Astrocyte of the hippocampus (primary cell): ENCODE measurements at places on chromosomes 12 and 14.

DNA sequence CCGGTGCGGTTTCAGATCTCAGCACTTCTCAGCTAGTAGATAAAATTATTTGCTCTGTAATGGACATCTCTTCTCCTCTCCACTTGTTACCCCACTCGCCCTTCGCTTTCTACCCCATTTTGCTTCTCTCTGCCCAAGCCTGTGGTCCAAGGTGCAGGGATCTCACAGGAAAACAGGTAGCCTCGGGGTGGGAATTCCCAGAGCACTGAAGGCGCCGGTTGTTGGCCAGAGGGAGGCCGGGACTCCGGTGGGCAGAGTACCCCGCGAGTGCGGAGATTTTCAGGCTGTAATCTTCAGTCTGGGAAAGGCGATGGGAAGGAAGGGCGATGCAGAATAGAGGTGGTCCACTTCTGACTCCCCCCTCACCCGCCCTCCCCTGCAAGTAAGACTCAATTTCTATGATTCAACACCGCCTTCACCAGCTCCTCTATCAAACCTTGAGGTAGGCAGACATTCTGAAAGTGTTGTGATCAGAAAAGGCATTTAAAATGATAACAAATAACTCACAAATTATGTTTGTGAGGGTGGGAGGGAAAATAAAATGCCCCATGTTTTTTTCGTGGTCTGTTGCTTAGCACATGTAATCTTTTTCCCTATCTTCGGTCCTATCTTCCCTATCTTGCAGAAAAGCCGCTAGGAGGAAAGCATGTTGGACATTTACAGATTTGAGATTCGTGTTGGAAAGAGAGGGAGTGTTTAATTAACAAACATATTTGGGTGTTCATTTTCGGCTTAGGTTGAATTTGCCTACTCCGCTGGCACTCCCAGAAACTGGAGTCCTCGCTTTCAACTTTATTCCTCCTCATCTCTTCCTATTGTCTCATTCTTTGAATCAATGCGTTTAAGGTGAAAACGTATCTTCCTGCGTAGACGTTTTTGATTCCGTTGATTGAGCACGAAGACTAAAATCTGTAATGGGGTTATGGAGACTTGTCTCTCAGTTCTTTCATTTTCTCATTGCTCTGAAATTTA is 8.5 kb downstream of the FOXG1 start:
- DNase-seq: no peak

DNA sequence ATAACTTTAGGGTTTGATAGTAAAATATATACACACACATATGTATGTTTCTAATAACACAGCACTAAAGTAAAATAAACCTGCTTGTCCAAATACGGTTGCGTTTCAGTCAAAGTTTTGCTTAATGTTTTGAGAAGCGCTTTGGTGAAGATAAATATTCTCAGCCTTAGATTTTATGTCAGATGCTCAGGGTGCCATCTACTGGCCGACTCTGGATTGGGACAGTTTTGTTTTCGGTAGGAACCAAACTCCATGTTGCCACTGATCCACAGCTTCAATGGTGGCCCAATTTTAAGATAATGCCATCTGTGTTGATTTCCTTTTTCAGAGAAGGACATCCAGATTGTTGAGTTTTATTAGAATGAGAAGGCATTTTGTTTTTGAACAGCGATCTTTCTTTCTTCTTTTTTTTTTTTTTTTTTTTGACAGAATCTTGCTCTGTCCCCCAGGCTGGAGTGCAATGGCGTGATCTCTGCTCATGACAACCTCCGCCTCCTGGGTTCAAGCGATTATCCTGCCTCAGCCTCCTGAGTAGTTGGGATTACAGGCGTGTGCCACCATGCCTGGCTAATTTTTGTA is 43.1 kb downstream of the LLPH start:
- peak; percentile 88 for DNase-seq

- DNase-seq: peak; percentile 7
These were observed 222.7 kb upstream of the SOX5 start for GRCh38 chr12:24172031-24172772.

DNA sequence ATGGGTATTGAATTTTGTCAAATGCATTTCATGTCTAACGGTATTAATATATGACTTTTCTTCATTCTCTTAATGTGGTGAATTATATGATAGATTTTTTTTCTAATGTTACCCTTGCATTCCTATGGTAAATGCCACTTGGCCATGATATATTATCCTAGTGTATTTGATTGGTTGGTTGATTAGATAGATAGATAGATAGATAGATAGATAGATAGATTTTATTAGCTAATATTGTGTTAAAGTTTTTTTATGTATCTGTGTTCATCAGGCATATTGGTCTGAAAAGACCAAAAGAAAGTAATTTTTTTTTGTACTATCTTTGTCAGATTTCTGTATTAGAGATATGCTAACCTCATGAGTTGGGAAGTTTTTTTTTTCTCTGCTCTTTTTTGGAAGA is 124.6 kb downstream of the TGFB3 start:
- DNase-seq: no peak

GRCh38 chr14:102544046-102544746 is 34.6 kb upstream of the ANKRD9 start:
- peak; percentile 15 for DNase-seq

- DNase-seq: no peak
These were observed 45.4 kb downstream of the SYNE3 start for GRCh38 chr14:95471016-95471415.

GRCh38 chr12:90519285-90519684 is 435.7 kb downstream of the CCER1 start:
- no peak for DNase-seq

GRCh38 chr12:8996682-8997405 is 7.5 kb downstream of the KLRG1 start:
- peak; percentile 49 for DNase-seq

- DNase-seq: no peak
These were observed 68.6 kb upstream of the RESF1 start for GRCh38 chr12:31890295-31891285.

GRCh38 chr12:106855221-106855758 is 80.8 kb downstream of the RIC8B start:
- no peak for DNase-seq

DNA sequence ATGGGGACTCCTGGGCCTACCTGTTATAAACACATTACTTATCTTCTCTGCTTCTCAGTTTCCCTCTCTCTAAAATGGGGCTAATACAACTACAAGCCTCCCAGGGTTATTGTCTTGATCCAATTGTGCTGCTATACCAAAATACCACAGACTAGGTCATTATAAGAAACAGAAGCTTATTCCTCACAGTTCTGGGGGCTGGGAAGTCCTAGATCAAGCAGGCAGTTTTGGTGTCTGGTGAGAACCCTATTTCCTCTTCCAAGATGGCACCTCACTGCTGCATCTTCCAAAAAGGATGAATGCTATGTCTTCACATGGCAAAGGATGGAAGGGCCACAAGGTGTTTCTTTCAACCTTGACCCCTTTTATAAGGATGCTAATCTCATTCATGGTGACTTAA is 732.9 kb upstream of the TBX3 start:
- DNase-seq: no peak

DNA sequence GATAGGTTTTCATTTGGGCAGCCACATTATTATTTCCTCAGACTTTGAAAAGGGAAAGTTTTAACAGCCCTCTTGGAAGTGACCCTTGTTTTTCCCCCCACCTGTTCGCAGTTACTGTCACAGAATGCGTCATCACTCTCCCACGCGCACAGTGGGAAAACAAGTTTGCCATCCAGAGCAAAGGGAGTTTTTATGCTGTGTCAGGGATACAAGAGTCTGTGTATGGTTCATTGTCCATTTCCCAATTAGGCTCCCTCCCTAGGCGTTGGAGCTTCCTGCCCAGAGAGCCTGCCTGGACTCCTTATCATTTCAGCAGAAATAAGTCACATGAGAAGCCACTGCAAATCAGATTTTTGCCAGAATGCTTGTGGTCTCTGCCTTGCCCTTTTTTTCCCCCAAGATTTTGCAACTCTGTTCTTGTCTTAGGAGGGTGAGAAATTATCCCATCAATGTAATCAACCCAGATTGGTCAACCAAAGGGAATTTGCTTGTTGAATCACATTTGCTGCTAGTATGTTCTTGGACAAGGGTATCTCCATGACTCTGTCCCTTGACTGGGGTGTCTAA is 104.1 kb downstream of the IGF1 start:
- DNase-seq: peak; percentile 2

DNA sequence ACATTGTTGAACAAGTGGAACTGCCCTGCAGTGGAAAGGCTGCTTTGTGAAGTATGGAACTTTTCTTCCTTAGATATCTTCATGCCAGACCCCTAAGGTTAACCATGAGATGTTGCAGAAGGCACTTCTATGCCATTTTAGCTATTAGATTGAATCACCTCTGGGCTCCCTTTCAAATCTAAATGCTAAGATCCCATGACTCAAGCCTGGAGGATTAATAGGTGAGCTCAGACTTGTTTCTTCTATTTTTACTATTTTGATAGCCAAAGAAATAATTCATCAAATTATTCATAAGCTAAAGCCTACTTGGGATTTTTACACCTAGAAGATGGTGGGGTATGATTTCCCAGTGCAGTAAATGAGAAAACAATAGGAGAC is 64.3 kb downstream of the DAD1 start:
- DNase-seq: no peak

- no peak for DNase-seq
These were observed 7.9 kb downstream of the DACT1 start for GRCh38 chr14:58645641-58646040.

GRCh38 chr12:87047691-87048090 is 791.5 kb upstream of the MGAT4C start:
- no peak for DNase-seq

DNA sequence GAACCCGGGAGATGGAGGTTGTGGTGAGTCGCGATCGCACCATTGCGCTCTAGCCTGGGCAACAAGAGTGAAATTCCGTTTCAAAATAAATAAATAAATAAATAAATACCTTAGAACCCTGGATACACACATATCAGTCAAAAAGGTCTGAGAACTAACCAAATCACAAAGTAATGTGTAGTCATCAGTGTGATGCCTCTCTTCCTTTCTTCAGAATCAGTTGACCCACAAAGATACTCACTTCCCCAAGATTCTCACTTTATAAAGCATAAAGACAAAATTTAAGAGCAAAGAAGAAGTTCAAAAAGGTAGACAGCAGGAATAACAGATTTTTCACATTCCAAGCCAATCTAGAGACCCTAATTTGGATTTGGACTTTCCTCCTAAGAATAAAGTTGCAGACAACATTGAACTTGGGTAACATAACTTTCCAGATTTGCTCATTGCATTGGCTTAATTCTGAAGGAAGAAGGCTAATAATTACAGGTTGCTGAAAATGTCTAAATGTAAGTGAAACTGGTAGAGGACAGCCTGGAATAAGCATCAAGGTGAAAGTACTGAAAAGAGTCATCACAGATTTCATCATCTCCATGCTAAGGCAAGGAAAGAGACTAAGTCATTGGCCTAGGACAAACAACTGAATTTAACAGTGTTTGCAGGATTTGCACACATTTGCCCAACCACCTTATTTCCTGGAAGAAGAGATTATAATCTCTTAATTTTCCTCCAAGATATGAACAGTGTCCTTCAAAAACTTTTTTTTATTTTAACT is 17.4 kb downstream of the TMED10 start:
- no peak for DNase-seq

DNA sequence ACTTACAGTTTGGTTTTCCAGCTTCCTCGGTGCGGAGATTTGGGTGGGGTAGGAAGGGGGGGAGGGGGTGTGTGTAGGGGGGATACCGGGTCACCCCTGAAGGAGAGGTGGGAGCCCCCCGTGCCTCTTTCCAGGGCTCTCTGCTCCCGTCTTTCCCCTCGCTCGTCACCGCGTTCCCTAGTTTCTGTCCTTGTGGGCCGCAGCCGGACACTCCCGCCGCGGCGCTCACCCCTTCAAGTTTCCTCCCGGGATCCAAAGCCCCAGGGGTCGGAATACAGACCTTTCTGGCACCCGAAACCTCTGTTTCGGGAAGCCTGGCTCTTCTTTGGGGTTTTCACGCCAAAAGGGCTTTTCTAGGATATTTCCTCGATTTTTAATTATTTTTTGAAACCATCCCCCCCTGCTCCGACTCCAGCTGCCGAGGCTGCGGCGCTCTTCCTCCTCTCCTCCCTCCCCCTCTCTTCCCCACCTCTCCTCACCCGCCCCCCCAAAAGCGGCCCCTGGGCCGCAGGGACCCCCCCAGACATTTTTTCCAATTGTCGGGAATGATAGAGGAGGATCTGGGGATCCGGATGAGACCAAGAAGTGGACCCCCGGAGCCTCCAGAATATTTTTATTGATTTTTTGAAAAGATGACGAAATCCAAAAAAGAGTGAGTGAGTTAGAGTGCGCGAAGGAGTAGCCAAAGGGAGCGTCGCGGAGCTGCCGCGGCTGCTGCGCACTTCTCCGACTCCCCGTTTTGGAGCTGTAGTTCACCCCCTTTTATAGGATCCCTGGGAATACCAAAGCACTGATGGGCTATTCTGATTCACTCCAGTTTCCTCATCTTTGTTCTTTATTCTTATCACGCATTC is 1.7 kb downstream of the CCND2 start:
- peak; percentile 51 for DNase-seq

DNA sequence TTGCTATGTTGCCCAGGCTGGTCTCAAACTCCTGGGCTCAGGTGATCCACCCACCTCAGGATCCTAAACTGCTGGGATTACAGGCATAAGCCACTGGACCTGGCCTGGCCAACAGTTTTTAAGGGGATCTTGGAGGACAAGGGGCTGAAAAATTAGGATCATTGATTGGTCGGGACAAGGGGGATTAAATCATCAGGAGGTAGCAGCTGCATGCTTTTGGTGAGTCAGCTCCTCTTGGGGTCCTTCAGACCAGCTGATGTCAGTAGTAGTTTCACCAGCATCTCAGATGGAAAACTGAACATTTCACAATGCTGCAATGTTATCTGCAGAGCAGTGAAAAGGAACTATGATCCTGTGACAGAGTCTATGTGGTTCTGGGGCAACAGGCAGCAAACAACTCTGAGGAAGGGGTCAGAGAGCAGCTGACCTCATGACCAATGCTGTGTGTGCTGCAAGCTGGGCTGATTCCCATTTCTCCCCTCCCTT is 6.3 kb downstream of the LRRC74A start:
- no peak for DNase-seq

DNA sequence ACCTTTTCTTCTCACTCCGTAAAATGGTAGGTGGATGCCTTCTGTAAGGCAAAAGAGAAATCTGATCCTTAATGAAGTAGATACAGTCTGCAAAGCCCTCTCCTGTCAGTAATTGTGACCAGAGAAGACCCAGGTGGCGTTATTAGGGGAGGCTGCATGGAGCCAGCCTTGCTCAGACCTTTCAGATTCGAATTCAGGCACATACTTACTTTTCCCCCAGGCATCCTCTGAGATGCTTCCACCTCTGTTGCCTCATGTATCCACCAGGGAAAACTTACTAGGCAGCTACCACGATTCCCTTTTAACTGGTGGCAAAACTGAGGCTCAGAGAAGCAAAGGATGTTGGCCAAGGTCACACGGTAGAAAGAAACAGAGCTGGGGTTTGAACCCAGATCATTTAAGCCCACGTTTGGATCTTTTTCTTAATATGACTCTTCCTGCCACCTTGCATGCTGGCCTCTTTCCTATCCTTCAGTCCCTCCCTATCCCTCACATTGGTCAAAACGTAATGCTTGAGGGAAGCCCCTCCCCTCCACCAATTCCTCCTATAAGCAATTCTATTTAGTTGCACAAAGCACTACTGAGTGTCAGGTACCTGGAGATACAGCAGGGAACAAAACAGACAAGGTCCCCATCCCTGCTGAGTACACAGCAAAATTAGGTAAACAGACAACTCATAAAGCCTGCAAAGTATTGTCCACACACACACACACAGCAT is 179.4 kb downstream of the KSR2 start:
- no peak for DNase-seq

GRCh38 chr14:42929806-42930480 is 1323.3 kb downstream of the LRFN5 start:
- no peak for DNase-seq

- no peak for DNase-seq
These were observed 2.2 kb downstream of the CYP27B1 start for GRCh38 chr12:57764662-57765002.

GRCh38 chr12:91636721-91637120 is 454.1 kb upstream of the DCN start:
- no peak for DNase-seq
